ENCODE measurements at places on chromosomes 13 and 19.

DNA sequence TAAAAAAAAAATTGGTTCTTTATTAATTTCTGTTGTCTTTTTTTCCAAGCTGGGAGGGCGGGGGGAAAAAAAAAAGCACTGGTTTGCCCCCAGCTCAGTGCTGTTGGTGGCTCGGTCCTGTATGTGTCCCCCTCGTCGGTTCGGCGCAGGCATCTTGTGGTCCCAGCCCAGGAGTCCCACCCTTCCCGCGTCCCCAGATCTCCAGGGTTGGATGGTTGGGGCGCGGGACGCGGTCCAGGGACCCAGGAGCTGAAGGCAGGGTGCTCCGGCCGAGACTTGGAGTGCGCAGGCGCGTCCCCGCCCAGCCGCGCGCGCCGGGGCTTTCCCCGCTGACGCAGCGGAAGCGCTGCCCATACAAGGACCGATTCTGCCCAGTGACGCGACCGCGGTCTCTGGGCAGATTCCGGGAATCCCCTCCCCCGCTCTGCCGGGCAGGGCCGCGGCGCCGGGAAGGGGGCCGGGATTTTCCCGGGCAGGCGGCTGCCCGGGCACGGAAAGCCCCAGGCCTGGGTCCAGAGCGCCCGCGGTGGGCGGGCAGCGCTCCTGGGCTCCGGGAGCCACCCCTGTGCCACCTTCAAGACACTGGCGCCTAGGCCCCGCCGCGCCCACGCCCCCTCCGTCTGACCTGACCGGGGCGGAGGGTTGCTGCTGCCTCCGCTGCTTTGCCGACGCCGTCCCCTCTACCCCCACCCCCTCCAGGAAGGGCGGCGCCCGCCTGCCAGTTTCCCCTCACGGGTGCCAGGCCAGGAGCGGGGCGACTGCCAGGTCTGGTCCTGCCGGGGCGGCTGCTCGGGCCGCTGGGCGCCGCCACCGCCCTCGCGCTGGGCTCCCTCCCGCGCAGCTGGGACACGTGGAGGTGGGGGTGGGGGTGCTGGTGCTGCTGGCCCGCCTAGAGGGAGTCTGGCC, 2.3 kb downstream of the JUNB start:
- DNase-seq: peak; percentile 87

GRCh38 chr19:49988433-49988832, 27.5 kb upstream of the SIGLEC11 start:
- no peak for DNase-seq

DNA sequence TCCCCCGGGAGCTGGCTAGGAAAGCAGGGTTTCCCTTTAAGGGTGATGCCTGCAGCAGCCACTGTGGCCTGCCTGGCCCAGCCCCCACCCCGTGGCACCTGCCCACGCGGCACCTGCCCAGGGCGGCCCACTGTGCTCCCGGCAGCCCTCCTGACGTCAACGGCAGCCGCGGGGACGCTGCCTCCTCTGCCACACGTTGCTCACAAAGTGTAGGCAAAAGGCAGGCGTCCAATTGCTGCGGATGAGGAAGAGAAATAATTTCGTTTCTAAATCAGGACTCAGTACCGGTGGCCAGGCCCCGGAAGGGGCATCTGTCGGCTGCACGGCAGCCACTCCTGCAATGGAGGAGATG, 122.3 kb downstream of the URI1 start:
- no peak for DNase-seq

GRCh38 chr19:21321996-21322395, 7.2 kb downstream of the ZNF708 start:
- no peak for DNase-seq

GRCh38 chr13:41822560-41822959, 138.3 kb downstream of the VWA8 start:
- no peak for DNase-seq

DNA sequence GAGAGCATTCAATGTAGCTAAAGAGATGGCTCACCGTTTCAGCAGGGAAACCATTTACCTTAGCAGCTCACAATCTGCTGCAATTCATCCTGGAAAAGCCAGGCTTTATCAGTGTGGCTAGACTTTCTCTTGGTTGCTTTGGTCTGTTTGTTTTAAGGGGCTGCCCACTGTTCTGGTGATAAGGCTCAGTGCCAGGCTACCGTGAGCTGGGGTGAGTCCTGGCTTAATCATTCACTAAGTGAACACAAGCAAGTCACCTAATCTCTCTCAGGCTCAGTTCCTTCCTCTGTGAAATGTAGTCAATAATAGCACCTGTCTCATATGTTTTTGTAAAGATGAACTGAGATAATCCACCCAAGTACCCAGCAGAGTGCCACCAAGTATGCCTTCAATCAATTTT, 229.0 kb downstream of the TEX29 start:
- no peak for DNase-seq

DNA sequence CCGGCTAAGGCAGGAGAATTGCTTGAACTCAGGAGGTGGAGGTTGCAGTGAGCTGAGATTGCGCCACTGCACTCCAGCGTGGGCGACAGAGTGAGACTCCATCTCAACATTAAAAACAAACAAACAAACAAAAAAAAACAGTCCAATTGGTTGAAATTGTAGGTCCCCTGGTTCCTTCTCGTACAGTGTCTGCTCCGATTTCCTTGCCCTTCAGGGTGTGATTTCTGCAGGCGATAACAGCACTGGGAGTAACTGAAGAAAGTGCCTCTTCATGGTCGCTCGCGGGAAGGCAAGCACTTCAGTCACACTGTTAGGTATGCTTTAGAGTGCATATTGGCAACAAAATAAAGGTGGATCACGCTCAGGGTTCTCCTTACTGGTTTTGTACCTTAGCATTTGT, 39.7 kb downstream of the TPT1 start:
- no peak for DNase-seq

DNA sequence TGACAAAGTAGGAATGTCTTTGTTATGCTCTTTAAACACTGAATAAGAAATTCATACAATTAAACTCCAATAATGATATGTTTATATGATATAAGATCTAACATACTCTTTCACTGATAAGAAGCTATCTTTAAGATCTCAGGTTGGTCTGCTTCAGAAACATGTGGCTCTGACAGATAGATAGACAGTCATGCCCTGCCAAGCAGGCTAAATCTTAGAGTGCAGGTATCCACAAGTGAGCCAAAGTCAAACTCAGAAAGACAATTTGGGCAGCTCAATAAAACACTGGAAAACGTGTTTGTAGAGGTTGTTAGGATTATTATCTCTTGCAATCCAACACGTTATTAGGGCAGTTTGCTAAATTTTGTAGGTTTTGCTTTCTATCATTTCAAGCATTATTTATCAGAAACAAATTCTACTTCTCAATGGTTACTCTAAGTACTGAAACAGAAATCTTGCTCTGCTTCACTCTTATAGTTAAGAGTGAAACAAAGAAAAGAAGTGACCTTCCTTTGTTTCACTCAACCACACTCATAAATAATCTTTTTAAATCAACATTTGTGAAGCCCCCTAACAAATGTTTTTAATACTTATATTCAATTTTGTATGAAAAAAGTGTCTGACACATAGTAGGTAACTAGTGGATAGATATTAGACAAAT, 1255.6 kb downstream of the DIAPH3 start:
- DNase-seq: no peak

DNA sequence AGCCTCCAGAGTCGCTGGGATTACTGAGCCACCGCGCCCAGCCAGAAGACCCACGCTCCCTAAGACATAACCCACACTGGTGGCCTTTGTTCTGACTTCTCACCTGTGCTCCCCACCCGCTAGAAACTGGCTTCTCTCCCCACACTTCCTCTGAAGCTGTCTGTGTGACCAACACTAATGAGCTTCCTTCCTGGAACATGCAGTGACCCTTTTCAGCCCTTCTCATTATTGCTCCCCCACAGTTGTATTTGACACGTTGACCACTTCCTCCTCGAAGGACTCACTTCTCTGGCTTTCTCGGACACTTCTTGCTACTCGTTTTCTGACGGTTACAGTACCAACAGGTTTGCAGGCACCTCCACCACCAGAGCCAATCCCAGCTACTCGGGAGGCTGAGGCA, 10.9 kb downstream of the NCR1 start:
- DNase-seq: no peak

- no peak for DNase-seq
Observed at GRCh38 chr19:7194566-7194965, 99.6 kb downstream of the INSR start.

- no peak for DNase-seq
Observed at GRCh38 chr13:50940509-50940908, 30.9 kb downstream of the RNASEH2B start.

DNA sequence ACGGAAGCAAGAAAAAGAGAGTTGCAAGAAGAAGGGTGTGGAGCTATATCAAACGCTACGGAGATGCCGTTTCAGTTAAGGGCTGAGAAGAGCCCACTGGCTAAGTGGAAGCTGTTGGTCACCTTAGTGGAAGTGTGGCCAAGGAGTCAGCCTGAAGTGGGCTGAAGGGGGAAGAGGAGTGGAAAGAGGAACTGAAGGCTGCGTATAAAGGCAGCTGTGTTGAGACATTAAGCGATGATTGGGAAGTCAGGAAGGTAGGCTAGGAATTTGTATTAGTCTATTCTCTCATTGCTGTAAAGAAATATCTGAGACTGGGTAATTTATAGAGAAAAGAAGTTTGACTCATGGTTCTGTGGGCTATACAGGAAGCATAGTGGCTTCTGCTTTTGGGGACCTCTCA, 14.1 kb upstream of the FRY start:
- DNase-seq: no peak

DNA sequence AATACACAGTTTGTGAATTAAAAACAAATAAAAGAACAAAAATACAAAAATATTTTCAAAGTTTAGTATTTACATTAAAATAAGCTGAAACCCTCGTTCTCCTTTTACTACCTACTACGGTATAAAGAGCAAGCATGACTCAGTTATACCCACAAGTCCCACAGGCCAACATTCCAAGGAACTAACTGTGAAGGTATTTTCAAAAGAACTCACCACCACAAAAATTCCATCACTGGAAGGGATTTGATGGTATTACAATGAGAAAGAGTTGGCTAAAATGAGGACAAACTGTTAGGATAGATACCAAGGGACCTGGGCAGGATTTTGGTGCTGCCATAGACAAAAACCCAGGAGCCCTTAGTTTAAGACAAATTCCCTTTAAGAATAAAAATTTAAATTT, 122.7 kb downstream of the TBC1D4 start:
- DNase-seq: no peak

- no peak for DNase-seq
Observed at GRCh38 chr19:31900991-31901390, 444.4 kb upstream of the ZNF507 start.

DNA sequence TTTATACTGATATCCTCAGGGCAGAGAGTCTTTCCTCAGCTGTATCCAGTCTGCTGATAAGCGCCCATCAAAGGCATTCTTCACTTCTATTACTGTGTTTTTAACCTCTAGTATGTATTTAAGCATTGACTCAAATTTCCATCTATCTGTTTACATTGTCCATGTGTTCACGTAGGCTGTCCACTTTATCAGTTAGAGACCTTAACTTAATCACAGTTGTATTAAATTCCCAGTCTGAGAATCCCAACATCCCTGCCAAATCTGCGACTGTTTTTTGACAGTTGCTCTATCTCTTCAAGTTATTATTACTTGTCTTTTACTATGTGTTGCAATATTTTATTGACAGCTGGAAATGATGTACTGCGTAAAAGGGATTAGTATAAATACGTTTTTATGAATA, 1613.7 kb upstream of the MIR17HG start:
- DNase-seq: no peak

- DNase-seq: no peak
Observed at GRCh38 chr13:42149136-42149535, 100.7 kb downstream of the DGKH start.

- no peak for DNase-seq
Observed at GRCh38 chr19:33453265-33453664, 68.3 kb downstream of the PEPD start.

GRCh38 chr19:31626941-31627340, 277.7 kb upstream of the TSHZ3 start:
- no peak for DNase-seq

- DNase-seq: no peak
Observed at GRCh38 chr13:68128297-68128915, 898.3 kb upstream of the PCDH9 start.

All from NCI-H1092 (cell line).